DMS53 (cell line): ENCODE measurements at places on chromosomes 7 and 10.

DNA sequence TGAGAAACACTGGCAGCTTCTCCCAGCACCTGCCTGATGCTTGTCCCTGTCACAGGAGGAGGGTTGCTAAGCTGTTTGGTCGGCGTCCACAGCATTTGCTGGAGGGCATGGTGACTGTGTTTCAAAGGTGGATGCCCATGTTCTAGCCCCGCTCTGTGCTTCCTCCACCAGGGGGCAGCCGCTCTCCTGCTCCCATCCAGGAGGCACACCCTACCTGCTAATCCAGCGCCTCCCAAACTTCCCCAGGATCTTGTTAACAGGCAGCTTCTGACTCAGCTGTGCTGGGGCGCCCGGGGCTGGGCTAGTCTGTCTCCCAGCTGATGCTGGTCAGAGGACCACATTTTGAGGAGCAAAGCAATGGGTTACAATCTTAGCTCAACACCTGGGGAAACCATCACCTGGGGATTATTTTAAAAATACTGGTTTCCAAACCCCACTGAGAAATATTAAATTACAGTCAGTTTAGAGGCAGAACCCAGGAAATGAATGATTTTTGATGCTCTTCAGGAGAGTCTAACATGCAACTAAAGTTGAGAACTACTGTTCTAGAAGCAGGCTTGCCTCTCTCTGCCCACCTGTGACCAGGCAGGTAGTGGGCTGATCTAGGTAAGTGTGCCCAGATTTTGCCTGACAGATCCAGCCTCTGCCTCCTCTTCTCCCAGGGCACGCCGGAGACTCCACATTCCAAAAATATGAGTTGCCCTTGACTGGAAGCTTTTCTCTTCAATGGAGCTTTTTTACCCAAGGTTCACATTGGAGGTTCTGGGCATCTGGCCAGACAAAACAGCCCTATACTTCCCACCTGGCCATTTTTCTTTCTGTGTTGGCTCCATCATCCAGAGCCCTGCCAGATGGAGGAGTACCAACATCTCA, 92.7 kb upstream of the GPR26 start:
- peak; percentile 57 for DNase-seq

DNA sequence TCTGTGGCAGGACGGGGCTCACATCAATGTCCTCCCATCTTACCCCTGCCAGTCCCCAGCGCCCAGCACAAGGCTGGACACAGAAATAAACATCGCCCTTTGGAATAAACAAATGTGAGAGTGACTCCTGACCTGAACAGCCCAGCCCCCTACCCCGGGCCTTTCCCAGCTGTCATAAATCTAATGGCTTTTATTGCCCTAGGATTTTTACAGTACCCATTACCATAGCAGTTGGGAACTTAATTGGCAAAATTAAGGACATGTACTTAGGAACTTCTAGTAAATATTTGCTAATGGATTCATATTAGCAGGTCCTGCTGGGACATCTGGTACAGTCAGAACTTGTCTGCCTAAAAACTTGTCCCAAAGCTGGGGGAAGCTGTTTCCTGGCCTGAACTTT, 76.6 kb downstream of the GLRX3 start:
- DNase-seq, result no peak

DNA sequence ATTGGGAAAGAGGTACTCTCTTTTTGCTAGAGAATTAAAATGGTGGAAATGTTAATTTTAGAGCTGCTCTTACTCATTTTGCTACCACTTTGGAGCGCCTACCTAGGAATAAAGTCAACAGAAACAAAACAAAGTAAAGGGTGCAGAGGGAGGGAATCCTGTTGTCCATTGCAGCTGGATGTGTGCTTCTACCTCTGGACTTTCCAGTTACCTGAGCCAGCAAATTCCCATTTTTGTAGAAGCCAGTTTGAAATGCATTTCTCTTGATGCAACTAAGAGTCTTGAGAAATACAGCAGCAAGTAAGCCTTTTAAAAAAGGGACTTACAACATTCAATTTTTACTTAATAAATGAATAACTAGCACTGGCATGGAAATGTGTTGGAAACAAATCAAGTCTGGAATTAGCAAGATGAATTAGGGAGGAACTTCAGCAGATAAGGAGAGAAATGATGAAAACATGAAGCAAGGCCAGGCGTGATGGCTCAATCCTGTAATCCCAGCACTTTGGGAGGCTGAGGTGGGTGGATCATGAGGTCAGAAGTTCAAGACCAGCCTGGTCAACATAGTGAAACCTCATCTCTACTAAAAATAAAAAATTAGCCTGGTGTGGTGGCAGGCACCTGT, 113.5 kb upstream of the CTTNBP2 start:
- no peak for DNase-seq

DNA sequence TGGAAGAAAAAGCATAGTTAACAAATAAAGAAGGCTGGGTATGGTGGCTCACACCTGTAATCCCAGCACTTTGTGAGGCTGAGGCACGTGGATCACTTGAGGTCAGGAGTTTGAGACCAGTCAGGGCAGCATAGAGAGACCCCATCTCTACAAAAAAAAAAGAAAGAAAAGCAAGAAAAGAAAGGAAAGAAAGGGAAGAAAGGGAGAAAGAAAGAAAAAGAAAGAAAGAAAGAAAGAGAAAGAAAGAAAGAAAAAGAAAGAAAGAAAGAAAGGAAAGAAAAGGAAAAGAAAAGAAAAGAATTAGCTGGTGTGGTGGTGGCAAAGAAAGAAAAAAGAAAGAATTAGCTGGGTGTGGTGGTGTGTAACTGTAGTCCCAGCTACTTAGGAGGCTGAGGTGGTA, 3.1 kb upstream of the HILPDA start:
- DNase-seq, result no peak
